ENCODE measurements at places on chromosomes 3 and 15.

DNA sequence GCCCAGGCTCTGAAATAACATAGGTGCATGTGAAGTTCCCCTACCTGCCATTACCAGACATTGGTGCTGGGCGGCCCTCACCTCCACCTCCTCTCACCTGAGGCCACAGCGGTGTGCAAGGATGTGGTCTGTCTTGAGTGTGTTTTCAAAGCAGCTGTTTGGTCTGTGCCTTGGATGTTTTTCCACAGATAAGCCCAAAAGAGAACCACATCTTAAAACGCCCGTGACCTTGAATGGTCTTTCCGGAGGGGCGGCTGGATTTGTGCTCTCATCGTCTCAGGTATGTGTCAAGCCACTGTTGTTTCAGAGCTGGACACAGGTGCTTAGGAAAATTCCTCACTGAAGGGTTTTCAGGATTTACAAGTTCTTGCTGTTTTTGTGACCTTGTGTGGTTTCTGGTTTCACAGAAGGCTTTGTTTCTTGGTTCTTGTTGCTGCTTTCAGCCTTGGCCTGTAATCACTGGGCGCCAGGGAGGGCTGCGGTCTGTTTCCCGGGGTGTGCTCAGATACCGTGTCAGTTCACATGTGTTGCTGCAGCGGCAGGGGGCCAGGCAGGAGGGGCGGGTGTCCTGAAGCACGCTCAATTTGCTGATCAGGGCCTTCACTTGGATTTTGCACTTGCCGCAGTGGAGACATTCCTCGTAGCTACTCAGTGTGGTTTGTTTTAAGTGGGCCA lies 128.4 kb downstream of the IGF1R start:
- no peak for DNase-seq

DNA sequence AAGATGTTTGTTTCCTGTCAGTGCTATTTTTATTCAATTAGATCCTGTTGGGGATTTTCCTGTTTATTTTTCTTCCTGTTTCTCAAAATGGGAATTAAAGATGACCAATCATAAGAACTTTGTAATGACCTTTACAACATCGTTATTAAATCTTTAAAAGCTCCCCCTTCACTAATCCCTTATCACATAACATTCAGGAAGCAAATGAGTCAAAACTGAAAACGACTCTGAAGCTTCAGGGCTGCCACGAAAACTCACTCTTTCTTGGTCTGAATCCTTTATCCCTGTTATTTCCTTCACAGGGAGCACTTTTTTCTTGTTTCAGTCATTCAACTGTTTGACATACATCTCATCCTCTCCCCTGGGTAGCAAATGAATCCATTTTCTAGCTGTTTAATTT lies 75.8 kb upstream of the MB21D2 start:
- no peak for DNase-seq

GRCh38 chr3:115518100-115518852 lies 105.0 kb upstream of the GAP43 start:
- no peak for DNase-seq

DNA sequence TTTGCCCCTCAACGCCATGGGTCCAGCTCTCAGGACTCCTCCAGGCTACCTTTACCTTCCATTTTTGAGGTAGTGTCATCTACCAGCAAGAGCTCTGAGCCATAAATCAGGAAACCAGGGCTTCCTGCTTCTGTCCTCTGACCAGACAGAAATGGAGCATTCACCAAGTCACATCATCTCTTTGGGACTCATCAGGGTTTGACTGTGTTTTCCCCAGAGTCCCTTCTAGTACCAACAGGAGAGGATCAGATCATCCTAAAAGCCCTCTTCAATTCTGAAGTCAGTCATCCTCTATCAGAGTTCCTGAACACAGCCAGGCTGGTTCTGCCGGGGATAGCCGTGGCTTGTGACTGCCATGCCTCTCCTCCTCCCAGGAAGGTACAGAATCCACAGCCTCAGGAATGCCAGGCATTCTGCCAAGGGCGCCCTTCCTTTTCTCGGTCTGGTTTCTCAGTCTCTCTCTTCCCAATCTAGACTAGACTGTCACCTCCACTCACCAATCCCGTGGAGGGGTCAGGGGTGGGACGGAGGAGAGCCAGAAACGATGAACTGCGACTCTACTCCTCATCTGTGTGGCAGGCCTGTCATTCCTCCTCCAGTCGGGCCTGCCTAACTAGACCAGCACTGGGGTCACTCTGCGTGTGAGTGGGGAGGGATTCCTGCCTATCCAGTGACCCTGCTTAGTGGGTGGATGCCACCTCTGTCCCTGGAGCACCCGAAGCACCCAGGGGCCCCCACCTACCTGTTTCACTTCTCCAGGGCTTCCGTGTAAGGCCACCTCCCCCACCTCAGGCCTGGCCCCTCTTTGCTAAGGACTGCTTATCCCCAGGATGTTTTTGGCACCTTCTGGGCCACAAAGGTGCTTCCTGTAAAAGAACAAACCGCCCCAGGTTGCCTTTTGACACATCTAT lies 30.9 kb downstream of the CCNL1 start:
- DNase-seq: peak; percentile 48

DNA sequence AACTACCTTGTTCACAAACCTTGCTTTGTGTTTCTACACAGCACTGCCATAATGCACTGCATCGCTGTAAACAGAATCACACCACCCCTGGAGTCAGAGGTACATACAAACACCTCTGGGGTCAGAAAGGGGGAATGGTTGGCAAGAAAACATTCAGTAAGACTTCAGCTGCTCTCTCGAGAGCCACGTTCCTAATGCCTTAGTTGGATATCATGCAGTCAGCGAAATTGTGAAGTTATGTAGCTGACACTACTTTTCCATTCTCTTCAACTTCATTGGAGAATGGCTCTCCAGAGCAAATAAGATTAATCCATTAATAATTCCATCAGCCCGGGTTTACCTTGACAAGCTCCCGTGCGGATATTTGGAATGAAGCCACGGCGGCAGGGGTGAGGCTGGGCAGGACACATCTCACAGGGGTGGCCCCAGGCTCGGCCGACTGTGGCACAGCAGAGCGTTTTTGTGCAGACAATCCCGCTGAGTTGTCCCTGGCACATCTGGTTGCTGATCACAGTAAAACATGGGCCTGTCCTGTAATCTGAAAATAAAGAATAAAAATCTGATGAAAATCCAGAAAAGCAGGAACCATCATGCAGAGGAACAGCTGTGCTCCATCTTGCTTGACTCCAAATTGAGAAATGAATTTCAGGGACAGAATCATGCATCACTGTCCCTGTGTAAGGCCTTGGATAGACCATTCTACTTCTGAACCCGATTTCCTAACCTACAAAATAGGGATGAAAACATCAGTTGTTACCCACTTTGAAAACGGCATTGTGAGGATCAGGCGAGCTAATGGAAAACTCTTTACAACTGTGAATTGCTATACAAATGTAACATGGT lies 108.0 kb downstream of the FBN1 start:
- no peak for DNase-seq

DNA sequence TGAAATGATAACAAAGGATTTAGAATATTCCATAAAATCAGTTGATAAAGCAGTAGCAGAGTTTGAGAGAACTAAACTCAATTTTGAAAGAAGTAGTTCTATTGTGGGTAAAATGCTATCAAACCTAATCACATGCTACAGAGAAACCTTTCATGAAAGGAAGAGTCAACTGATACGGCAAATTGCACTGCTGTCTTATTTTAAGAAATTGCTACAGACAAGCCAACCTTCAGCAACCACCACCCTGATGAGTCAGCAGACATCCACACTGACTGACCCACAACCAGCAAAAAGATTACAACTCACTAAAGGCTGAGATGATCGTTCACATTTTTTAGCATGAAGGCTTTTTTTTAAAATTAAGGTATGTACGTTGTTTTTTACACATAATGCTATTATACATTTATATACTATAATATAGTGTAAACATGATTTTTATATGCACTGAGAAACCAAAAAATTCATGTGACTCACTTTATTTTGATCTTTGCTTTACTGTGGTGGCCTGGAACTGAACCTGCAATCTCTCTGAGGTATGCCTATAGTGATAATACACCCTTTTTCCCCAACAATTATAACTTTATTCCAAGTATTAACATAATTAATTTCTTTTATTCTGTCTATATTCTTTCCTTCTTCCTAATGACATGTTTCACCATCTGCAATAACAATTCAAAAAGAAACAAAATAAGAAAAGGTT lies 109.9 kb downstream of the TBC1D5 start:
- peak; percentile 4 for DNase-seq

GRCh38 chr3:108008931-108009639 lies 81.7 kb downstream of the CD47 start:
- no peak for DNase-seq
